ENCODE measurements at places on chromosomes 3 and 15.

- DNase-seq = no peak
- H3K27me3 ChIP-seq = no peaks in the 10 kb centered on the region
- H3K27ac ChIP-seq = peak overlapping the region; percentile 61
- H3K4me1 ChIP-seq = no peaks in the 10 kb centered on the region
Observed at GRCh38 chr3:171802590-171802956, 7.7 kb downstream of the PLD1 start.

DNA sequence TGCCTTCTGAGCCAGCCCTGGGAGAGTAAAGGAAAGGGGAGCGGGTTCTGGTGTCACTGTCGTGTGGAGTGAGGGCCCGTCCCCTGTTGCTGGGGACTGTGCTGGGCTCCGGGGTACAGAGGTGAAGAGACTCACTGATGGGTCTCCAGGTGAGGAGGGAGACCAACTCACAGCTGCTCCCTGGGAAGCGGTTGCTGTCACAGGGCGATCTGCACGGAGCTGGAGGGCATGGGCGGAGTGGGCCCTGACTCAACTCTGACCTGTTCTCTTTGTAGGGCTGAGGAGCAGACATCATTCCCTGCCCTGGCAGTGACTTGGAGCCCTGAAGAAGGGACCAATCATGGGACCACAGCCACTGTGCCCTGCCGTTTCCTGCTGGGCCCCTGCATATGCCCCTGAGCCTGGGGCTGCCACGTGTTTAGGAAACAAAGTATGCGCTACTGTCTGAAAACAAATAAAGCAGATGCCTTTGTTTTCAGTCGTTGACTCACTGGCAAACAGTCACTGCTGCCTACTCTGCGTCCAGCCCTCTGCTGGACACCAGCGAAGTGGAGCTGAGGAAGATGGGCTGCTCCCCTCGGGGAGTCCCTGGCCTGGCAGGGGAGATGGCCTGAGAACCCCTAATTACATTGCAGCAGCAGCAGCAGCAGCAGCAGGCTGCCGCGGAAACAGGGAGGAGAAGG is 22.9 kb upstream of the PLXNA1 start:
- H3K4me3 ChIP-seq = no peak overlapping the region
- no peak for DNase-seq
- no peaks in the 10 kb centered on the region for H3K36me3 ChIP-seq
- H3K4me1 ChIP-seq = no peaks in the 10 kb centered on the region

GRCh38 chr3:33212406-33212805 is 6.2 kb downstream of the SUSD5 start:
- peaks cover 8% of the 10 kb centered on the region for H3K27me3 ChIP-seq
- H3K27ac ChIP-seq = no peak overlapping the region
- H3K36me3 ChIP-seq = no peaks in the 10 kb centered on the region
- H3K4me3 ChIP-seq = no peak overlapping the region
- no peaks in the 10 kb centered on the region for H3K4me1 ChIP-seq
- DNase-seq = no peak

DNA sequence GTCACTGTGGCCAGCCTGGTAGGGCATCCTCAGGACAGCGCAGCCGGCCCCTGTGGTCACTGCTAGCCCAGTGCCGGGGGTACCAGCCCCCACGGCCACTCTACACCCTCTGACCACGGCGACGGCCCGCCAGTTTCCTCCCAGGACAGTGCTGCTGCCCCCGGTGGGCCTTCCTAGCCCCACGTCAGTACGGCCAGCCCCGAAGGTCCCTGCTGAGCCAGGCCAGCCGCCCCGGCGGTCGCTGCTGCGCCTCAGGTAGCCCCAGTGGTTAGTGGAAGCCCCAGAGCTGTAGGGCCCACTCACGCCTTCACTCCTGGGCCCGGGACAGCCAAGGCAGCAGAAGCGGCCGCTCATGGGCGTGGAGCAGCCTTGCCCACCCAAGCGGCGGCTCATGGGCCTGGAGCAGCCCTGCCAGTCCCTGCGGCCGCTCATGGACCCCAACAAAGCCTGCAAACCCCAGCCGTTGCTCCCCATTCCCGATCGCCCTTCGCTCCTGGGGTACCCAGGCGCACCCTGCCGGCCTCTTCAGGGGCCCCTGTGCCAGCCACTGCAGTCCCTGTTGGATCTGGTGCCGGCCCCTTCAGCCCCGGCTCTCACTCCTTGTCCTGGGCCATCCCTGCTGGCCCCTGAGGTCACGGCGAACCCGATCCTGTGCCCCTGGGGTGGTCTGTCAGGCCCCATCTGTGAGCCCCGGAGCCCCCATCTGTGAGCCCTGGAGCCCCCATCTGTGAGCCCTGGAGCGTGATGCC is 9.5 kb upstream of the ROPN1B start:
- H3K36me3 ChIP-seq = no peaks in the 10 kb centered on the region
- peaks cover 31% of the 10 kb centered on the region for H3K27me3 ChIP-seq
- H3K4me3 ChIP-seq = no peak overlapping the region
- H3K27ac ChIP-seq = no peak overlapping the region
- no peak for DNase-seq

GRCh38 chr15:60829416-60829815 is 350.5 kb upstream of the ICE2 start:
- H3K27ac ChIP-seq = no peak overlapping the region
- no peaks in the 10 kb centered on the region for H3K27me3 ChIP-seq
- no peak overlapping the region for H3K4me3 ChIP-seq
- H3K36me3 ChIP-seq = no peaks in the 10 kb centered on the region

DNA sequence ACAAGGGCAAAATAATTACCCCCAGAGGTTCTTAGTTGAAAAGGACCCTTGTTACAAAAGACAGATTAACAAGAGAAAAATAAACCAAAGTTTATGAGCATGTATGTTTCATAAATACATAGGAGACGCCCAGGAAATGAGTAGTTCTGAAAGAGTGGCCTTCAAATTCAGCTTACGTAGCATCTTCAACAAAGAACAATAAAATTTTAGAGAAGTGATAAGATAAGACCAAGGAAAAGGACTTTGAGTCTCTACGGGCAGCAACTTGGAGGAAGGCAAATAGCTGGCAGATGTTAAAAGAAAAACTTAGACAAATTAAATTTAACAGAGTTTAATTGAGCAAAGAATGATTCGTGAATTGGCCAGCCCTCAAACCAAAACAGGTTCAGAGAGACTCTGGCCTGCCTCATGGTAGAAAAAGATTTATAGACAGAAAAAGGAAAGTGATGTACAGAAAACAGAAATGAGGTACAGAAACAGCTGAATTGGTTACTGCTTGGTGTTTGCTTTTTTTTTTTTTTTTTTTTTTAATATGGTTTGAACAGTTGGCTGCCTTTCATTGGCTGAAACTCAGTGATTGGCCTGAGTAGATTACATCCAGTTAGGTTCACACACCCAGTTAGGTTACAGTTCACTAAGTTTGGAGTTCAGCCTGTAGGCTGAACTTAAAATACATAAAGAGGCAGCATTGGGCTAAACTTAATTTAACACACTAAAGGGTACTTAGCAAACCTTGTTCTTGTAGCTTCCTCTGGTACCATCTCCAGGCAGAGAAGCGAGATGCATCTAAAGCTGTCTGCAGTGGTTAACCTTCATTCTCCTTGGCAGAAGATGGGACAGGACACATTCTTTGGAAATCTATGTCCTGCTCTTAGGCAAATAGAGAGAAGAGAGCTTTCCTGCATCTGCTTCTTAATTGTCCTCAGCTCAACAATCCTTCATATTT is 23.2 kb downstream of the C2CD4B start:
- no peak overlapping the region for H3K27ac ChIP-seq
- DNase-seq = no peak
- no peak overlapping the region for H3K4me3 ChIP-seq
- no peaks in the 10 kb centered on the region for H3K36me3 ChIP-seq
- no peaks in the 10 kb centered on the region for H3K27me3 ChIP-seq

DNA sequence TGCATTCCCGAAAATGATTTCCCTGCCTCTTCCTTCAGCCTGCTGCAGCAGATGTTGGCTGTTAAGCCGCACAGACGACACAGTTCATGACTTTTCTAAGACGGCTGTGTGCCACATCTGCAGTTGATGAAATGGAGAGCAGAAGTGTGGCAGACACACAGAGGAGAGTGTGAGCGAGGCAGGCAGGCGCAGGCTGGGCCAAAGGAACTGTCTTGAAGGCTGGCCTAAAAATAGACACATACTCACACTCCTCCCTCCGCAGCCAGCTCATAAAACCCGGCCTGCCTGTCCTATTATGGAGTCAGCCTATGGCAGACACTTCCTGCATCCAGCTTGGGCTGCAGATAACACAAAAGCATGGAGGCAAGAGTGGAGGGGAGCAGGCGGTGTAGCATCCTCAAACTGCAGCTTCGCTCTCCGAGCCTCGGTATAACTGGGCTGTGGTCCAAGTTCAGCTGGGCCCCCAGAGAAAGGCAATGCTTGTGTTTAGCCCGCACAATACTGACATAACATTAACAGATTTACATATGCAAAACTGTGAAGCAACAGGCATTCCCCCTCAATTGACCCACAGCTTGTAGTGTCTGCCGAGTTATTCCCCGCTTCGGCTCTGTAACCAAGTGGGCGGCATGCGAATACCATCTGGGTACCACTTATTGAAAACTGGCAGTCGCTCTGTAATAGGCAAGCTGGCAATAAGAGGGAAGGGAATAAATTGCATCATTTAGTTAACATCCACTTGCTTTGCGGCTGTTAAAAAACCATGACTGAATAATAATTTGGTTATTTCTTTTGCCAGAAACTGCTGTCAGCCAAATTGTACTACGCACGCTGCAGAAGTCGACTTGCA is 40.8 kb downstream of the FOXP1 start:
- no peaks in the 10 kb centered on the region for H3K36me3 ChIP-seq
- H3K4me3 ChIP-seq = no peak overlapping the region
- DNase-seq = peak; percentile 58
- H3K27ac ChIP-seq = peak overlapping the region; percentile 77
- peaks cover 19% of the 10 kb centered on the region for H3K4me1 ChIP-seq
- H3K27me3 ChIP-seq = no peaks in the 10 kb centered on the region

- no peaks in the 10 kb centered on the region for H3K36me3 ChIP-seq
- no peak overlapping the region for H3K4me3 ChIP-seq
- DNase-seq = no peak
- no peaks in the 10 kb centered on the region for H3K27me3 ChIP-seq
- no peaks in the 10 kb centered on the region for H3K4me1 ChIP-seq
Observed at GRCh38 chr3:3447641-3448040, 268.1 kb upstream of the CRBN start.

GRCh38 chr3:42539871-42540714 is 37.6 kb downstream of the VIPR1 start:
- H3K36me3 ChIP-seq = no peaks in the 10 kb centered on the region
- no peaks in the 10 kb centered on the region for H3K4me1 ChIP-seq
- no peak overlapping the region for H3K27ac ChIP-seq
- H3K27me3 ChIP-seq = no peaks in the 10 kb centered on the region

GRCh38 chr3:55128225-55128823 is 200.5 kb upstream of the LRTM1 start:
- H3K27me3 ChIP-seq = no peaks in the 10 kb centered on the region
- H3K4me3 ChIP-seq = no peak overlapping the region
- H3K36me3 ChIP-seq = no peaks in the 10 kb centered on the region
- no peak overlapping the region for H3K27ac ChIP-seq
- DNase-seq = no peak
- H3K4me1 ChIP-seq = no peaks in the 10 kb centered on the region

GRCh38 chr3:3101660-3102458 is 8.3 kb downstream of the IL5RA start:
- no peak for DNase-seq
- no peaks in the 10 kb centered on the region for H3K4me1 ChIP-seq
- H3K27me3 ChIP-seq = no peaks in the 10 kb centered on the region
- no peak overlapping the region for H3K4me3 ChIP-seq

DNA sequence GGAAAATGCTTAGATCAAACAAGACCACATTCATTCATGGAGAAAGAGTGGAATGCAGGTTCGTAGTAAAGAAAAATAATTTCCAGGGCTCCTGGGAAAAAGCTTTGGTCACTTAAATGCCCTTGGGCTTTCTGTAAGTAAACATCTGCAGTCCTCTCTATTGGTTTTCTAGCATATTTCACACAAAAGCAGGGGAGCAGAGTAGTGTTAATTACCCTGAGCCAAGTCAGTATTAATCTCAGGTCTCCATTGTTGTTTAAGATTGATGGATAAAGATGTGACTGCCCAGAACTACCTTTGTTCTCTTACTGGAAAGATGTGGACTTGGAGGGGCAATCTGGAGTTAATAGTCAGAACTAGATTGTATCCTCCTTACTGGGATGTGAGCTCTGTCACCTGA is 242.6 kb downstream of the PTPRG start:
- no peak overlapping the region for H3K27ac ChIP-seq
- no peak for DNase-seq
- no peak overlapping the region for H3K4me3 ChIP-seq
- no peaks in the 10 kb centered on the region for H3K27me3 ChIP-seq

DNA sequence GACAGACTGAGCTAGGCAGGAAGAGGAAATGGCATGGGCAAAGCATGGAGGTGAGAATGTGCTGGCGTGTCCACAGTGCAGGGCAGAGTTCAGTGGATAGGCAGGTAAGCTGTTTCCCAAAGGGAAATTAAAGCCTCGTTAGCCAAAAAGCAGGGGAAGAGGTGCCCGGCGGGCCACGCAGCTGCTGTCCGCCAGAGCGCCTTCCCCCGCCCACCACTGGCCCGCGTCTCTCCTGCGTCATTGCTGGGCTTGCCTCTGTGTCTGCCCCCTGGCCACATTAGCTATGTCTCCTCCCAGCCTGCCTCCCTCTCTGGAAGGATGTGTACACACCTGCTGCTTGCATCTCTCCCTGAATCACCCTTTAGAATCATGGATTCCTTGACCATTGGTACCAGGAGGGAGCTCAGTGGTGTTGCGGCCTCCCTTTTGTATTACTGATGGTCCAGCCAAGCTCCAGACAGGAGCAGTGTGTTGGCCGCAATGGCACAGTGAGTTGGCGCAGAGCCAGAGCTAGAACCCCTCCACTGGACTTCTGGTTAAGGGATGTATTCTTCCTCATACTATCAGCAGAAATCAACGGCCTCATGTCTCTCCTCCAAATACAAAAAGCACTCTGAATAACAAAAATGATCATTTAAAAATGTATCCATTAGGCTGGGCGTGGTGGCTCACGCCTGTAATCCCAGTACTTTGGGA is 26.6 kb downstream of the SLC28A1 start:
- DNase-seq = no peak
- H3K36me3 ChIP-seq = no peaks in the 10 kb centered on the region
- no peaks in the 10 kb centered on the region for H3K27me3 ChIP-seq
- peaks cover 14% of the 10 kb centered on the region for H3K4me1 ChIP-seq

GRCh38 chr15:80526556-80527340 is 122.6 kb downstream of the ARNT2 start:
- no peak overlapping the region for H3K4me3 ChIP-seq
- H3K4me1 ChIP-seq = no peaks in the 10 kb centered on the region

Data from thymus (tissue), 14 donors.